GM10248 (cell line): ENCODE measurements at places on chromosomes 5 and 9.
A peak's percentile ranks its signal among the peaks of the same experiment; 100 is the strongest.

GRCh38 chr5:86665984-86666760, 48.4 kb downstream of the COX7C start:
- no peak for DNase-seq

DNA sequence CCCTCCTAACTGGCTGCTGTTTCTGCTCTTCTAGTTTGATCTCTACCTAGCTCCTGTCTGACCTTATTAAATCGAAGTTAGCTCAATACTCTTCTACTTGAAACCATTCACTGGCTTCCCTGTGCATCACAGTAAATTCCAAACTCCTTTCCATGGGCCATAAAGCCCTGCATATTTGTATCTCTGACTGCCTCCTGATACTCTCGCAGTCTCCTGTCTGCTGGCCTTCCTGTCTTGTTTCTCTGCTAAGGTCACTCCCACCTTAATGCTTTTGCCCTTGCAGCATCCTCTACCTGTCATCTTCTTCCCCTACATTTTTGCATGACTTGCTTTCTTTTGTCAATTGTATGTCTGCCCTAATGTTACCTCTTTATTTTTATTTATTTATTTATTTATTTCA, 44.8 kb downstream of the SNCAIP start:
- no peak for DNase-seq

DNA sequence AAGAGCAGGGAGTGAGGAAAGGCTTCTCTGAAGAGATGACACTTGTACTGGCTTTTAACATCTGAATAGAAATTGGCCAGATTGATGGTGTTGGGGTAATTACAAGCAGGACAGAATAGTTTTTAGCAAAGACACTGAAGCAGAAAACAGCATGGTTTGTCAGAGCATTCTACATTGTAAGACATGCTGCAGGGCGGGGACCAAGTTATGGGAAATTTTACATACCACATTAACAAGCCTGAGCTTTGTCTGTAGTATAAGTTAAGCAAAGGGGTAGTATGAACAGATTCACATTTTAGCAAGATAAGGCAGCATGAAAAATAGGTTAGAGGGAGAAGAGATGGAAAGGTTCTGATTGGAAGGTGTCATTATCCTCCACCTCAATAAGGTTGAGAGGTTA, 66.5 kb downstream of the JMY start:
- no peak for DNase-seq

DNA sequence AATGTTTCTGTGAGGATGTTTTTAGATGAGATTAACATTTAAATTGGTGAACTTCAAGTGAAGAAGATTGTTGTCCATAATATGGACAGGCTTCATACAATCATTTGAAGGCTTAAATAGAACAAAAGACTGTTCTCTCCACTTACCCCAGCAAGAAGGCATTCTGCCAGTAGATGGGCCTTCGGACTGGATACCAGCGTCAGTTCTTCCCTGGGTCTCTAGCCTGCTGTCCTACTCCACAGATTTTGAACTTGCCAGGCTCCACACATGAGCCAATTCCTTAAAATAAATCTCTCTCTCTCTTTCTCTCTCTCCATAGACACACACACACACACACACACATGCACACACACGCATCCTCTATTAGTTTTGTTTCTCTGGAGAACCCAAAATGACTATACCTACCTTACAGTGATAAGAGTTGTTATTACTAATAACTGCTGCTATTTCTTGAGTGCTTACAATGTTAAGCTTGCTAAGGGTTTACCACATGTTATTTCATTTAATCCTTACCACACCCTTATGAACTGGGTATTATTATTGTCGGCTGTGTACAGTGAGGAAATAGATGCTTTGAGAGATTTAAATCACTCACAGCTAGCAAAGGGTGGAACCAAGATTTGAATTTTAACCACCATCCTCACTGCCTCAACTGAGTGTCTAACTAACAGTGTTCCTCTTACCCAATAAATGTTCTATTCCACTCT, 19.8 kb upstream of the IQGAP2 start:
- DNase-seq, result no peak

DNA sequence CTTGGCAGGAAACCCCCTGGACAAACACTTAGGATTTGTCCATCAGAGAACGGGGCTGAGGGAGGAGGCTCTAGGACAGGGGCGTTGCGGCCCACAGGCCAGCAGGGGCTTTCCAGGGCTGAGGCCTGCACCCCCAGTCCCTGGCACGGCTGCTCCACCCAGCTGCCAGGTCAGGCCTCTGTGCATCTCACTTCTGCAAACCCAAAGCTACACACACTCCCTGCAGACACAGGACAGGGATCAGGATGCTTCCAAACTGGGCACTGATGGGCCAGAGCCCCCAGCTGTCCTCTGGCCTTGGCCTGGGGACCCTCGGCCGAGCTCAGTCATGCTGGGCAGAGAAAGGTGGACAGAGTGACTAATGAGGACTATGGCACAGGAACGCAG, 106.2 kb upstream of the SARDH start:
- no peak for DNase-seq

GRCh38 chr9:75664597-75664996, 225.9 kb upstream of the PCSK5 start:
- DNase-seq, result no peak

DNA sequence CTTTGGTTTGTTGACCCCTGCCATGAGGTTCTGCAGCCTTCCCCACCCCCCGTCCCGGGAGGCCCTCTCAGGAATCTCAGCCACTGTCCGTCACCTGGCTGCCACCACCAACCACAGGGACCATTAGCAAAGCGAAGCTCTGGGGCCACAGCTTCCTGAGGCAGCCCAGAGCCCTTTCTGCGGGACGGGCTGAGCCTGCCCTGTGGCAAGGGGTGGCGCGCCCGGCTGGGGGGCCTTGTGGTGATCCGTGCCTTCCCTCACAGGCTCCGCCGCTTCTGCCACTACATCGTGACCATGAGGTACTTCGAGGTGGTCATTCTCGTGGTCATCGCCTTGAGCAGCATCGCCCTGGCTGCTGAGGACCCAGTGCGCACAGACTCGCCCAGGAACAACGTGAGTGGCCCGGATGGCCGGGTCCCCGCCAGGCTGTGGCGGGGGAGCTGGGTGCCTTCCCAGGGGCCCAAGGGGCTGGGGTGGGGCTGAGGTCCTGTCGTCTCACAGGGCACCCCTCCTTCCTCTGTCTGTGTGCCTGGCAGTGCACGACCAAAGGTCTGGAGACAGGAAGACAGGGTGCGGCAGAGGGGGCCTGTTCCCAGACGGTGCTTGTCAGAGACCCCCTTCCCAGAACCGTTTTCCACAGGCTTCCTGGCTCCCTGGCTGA, 169.2 kb downstream of the CACNA1B start:
- DNase-seq, result no peak

DNA sequence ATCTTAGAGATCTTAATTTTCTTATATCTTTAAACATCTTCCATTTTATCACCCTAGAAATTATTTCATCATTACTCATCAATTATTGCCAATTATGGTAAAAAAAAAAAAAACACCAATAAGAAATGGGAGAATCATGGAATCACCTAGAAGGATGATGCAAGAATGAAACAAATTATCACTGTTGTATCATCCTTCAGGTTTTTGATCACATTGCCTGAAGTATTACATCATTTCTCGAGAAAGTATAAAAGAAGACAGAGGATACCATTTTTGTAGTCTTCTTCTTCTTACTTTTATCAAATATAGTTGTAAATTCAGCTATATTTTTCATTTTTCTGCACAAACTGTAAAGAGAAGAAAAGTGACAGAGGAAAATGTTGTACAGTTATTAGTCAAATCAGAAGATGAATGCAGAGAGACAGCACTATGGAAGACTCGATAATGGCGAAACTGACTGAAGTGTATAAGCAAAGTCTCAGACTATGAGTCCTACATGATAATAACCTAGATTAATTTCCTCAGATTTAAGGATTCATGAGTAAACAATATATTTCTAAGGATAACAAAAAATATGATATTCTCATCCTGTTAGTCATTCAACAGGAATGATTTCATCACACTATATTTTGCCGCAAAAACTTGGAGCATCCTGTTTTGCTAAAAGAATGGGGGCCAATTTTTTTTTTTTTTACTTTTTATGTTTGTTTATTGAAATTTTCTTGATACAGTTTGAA, 5.9 kb upstream of the STC2 start:
- no peak for DNase-seq

DNA sequence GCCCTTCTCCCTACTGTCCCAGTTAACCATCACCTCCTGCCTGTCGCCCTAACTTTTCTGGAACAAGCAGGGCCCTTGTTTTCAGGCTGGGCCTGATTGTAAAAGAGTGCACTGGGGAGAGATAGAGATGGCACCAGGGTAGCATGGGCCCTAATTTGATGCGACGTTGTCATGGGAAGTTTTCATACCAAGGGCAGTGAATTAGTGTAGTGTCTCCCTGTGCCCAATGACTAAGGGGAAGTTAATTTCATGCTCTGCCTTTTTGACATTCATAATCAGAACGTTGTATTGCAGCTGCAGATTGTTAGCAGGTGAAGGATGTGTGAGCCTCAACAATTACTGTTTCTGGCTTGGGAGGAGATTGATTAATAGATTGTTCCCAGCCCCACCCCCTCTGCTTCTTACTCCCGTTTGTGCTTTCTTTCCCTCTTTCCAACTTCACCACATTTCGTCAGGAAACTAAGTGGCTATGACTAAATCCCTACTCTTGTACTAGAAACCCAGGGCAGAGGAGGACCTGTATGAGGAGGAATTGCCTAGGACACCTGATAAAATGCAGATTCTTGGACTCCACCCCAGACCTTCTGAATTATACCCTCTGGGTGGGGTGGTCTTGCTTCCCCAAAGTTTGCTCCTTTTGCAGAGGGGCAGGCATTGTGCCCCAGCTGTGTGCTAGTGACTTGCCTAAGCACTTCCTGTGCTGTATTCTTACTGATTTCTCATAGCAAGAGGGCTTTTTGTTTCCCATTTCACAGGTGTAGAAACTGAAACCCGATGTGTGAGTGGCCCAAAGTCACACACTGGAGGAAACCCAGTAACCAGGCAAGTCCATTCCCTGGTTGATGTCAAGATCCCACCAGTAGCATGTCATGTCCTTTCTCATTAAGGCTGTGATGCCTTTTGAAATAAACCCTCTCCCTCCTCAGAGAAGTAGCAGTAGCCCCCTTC, 56.3 kb downstream of the DAB2IP start:
- peak; percentile 69 for DNase-seq

DNA sequence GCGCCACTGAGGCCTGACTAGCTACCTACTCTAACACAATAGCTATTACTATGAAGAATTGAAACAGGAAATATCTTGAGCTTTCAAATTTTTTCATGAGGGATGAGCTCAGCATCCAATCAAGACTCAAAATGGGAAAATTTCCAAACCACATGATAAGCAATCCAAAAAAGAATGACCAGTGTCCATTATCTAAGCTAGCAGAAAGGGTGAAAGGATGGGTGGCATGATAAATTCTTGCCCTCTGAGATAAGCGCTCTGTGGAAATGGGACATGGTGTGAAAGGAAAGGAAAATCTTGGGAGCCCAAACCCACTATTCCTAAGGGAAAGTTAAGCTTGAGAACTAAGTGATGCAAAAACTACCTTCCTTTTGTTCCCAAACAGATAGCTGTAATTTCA, 170.2 kb upstream of the NREP start:
- no peak for DNase-seq

GRCh38 chr9:38414040-38414723, 10.1 kb downstream of the IGFBPL1 start:
- DNase-seq, result no peak

GRCh38 chr9:125176636-125177035, 13.0 kb downstream of the PPP6C start:
- no peak for DNase-seq

- DNase-seq, result no peak
These were observed 10.4 kb downstream of the PLPP7 start for GRCh38 chr9:131299961-131300347.

GRCh38 chr5:17088051-17088450, 129.4 kb upstream of the BASP1 start:
- no peak for DNase-seq

- peak; percentile 43 for DNase-seq
These were observed 236.5 kb upstream of the TRIM32 start for GRCh38 chr9:116450378-116451139.

DNA sequence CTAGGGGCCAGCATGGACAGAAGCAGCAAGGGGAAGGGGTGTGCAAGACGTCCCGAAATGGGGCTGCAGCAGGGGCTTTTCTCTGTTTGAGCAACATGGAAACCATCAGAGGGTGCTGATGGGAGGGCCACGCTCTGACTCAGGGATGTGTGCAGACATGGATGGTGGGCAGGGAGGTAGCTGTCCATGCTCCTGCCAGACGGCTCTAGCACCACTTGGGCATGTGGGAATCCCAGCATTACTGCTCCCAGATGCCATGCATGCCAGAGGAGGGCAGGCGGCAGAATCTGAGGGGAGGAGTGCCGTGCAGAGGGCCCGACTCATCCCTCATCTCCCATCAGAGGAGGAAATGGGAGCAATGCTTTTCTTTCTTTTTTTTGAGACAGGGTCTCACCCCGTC, 45.6 kb upstream of the SLC25A51 start:
- DNase-seq, result no peak

DNA sequence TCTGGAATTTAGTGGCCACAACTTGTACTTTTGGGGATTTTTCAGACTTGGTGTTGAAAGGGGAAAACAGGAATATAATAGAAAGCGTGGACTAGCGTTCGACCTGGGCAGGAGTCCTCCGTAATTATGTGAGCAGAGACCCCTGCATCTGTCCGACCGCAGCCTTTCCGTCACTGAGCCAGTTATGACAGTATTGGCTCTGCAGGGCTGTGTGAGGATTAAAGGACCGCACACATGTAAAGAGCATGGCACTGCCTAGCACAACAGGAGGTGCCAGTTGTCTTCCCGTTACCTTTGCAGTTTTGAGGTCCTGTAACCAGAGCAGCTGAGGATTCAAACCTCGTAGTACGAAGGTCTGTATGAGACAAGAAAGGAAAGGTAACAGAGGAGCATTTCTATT, 1.2 kb downstream of the B4GALT7 start:
- no peak for DNase-seq

DNA sequence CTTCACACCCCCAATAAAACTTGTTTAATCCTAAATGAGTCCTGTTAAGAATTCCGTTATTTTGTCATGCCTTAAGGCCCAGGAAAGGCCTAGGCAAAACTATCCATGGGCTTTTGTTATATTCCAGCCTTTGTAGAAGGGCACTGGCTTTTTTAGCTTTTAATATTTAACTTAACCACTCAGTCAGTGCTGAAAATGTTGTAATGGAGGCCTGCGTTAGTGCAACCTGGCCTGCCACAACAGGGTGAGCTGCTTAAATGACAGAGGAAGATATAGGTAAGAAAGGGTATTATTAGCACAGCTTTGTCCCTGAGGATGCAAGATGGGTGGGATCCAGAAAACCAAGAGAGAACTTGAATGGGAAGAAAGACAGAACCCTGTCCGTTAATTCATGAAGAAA, 40.2 kb upstream of the PCAT7 start:
- DNase-seq, result no peak
